Suppressor macrophage (primary cell): ENCODE measurements at places on chromosomes 6 and 20.
A peak's percentile ranks its signal among the peaks of the same experiment; 100 is the strongest.

DNA sequence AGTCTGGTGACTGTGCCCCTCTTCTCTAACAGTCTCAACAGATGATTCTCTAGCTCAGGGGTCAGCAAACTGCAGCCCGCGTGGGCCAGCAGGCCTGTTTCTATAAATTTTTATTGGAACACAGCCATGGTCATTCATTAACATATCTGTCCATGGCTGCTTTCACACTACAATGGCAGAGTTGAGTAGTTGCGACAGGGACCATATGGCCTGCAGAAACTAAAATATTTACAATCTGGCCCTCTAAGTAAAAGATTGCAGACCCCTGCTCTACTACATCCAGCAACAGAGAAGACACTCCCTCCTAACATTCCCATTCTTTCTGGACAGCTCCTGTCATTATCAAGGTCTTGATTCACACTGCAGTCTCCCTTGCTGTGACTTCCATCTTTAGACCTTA, 45.2 kb downstream of the PLAGL2 start:
- DNase-seq = no peak

DNA sequence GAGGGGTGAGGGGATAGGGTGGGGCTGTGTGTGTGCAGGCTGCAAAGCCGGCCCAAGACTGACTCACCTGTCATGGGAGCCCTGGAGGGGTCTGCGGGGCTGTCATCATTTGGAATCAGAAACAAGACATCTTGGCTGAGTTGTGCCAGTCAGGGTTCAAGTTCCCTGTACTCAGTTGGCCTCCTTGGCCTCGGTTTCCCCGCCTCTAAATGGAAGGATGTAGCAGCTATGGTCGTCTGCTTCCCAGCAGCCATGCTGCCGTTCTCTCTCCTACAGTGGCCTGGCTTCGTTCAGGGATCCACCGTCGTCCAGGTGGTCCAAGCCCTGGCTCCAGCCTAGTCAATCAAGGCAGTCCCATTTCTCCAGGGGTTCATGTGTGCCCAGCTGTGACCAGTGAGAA, 83.6 kb upstream of the PMEPA1 start:
- DNase-seq = no peak

DNA sequence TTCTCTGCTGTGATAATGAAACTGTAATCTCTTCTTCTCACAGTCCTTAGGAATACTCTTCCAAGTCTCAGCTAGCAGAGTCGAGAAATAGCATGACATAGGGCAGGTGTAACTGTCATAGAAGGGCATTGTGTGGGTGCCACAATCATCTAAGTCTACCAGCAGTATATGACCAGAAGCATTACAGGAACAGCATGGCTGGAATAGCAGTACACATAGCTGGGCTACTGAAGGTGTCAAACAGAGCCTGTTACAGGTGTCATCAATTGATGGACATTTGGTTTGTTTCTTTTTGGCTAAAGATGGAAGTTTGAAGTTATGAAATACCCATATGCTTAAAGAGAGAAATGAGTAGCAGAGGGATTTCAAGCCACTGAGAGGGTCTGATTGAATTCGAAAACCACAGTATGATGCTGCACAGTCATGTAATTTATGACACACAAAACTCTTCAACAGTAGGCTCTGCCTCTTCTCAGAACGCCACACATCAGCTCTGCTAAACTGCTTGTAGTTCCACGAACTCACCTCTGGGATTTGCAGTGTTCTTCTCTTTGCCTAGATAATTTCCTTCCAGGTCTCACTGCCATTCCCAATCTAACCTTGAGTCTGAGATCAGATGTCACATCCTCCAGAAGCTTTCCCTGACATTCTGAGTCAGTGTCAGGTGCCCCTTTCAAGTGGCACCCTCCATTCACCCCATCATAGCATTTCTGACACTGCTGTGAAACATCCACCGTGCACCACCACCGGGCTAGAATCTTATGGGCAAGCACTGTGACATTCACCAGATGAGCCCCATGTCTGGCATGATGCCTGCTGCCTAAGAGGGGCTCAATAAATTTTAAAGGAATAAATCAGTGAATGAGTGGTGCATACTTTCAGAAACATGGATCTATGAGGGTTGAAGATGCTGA, 151.0 kb downstream of the ADAT2 start:
- DNase-seq = no peak

- DNase-seq = peak; percentile 83
These were observed 7.4 kb upstream of the BPIFA3 start for GRCh38 chr20:33209789-33210188.

DNA sequence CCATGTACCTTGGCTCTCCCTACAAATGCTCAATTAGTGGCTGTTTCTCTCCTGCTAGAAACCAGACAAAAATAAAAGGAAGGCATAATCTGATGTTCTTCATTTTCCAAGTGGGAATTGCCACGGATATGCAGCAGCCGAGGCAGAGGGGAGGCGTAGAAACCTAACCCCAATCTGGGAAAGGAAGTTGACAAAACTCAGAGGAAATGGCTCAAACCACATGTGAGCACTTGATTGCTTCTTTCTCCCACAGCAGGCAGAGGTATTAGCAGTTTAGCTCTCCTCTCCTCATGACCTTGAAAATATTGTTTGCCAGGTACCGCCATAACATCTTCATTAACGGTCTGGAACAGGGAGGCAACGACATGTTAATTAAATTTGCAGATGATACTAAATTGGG, 3.8 kb upstream of the MLN start:
- peak; percentile 8 for DNase-seq

DNA sequence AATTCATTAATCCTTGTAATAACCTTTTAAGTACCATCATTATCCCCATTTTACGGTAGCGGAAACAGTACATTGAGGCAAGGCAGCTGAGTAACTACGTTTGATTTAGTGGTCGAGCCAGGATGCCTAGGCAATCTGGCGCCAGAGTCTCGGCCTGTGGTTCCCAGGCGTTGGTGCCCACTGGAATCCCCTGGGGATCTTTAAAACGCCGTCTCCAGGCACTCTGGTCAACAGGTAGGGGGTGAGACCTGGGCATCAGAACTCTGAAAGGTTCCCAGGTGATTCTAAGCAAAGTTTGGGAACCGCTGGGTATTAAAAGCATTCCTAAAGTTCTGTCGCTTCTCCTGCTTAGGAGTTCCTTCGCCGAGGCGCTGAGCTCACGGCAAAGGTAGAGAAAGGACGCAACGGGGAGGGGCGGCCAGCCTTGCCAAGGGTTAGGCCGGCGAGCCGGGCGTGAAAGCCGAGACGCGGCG, 939 bp downstream of the DTNBP1 start:
- DNase-seq = no peak

- peak; percentile 37 for DNase-seq
These were observed 26.4 kb upstream of the SALL4 start for GRCh38 chr20:51828762-51829161.

DNA sequence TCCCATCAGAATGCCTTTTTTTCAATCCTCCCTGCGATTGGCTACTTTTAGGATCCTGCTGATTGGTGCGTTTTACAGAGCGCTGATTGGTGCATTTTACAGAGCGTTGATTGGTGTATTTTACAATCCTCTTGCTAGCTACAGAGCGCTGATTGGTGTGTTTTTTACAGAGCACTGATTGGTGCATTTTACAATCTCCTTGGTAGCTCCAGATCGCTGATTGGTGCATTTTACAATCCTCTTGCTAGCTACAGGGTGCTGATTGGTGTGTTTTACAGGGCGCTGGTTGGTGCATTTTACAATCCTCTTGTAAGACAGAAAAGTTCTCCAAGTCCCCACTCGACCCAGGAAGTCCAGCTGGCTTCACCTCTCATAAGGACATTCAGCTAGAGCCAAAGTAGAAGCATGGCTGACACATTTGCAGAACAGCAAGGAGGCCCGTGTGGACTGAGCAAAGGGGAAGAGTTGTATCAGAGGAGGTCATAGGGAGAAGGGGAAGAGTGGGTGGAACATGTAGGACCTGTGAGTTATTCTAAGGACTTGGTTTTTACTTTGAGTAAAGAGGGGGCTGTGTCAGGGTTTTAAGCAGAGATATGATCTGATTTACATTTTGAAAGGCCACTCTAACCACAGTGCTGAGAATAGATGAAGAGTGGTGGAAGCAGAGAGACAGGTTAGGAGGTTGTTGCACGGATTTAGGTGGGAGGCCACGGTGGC, 2.6 kb downstream of the ALDH5A1 start:
- DNase-seq = peak; percentile 31

GRCh38 chr6:145829950-145830349, 15.4 kb upstream of the FBXO30 start:
- no peak for DNase-seq

DNA sequence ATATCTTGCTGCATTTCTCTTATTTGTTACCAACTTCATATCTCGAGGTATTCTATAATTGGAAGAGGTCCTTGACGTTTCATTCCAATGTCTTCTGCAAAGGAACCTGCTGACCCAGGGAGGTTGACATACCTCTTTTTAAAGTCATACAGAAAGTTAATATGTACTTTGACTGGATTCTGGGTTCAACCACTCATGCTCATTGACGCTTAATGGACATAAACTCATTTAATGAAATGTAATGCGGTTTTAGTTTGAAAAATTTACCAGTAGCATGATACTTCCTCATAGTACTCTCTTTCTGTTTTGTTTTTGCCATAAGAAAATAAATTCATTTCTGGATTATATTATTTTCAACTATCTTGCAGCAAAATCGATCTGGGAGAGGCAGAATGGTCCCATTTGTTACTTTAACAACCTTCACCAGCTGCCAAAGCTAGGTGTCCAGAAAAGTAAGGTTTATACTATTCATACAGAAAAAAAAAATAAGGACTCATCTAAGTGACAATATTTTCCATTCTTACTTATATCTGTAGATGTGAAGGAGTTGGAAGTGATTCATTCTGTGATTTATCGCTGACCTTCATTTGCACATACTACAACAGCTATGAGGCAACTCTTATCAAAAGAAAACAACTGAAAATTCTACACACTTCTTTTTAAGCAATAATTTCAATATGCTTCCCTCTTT, 101.6 kb downstream of the ATXN1 start:
- DNase-seq = no peak

DNA sequence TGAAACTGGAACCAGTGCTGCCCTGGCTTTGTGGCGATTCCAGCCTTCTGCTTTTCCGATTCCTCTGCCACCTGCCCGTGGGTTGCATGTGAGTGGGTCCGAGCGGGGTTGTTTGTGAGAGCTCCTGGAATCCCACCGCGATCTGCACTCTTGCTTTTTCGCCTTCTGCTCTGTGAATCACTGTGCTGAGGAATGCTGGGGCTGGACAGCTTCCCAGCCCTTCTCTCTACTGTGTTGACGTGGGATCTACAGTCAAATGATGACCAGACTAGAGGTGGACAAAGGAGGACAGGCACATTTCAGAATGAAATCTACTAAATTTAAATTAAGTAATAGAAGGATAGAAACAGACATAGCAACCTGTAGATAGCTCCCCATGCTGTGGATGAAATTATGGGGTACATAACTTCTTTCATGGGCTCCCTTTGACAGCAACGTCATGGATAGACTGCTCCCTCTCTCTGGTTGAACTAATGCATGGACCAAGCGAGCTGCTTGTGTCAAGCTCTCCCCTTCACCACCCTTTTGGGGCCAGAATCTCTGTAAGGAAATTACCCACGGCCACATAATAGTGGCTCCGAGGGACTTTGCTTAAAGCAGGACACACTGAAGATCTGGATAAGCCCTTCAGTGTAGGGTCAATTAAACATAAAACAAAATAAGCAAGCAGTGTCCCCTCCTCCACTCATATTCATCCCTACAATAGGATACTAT, 2.0 kb downstream of the FNDC1 start:
- no peak for DNase-seq

- no peak for DNase-seq
These were observed 19.3 kb upstream of the SLC17A4 start for GRCh38 chr6:25735261-25735660.

DNA sequence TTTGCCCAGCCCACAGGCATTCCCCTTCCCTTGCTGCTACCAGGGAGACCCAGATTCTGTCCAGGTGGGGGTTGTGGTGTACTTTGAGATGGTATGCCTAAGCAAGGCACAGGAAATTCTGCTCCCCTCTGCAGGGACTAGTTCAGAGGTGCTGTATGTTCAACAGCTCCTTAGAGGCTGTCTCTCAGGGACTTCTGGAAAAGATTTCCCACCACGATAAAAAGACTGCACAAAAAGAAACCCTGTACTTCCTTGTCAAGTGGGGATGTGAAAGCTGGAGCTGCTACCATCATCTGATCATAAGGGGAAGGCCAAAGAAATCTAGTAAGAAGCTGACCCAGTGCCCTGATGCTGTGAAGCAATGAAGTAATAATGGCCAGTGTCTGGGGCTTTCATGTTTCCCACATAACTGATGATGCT, 51.5 kb upstream of the SMIM29 start:
- DNase-seq = peak; percentile 87

DNA sequence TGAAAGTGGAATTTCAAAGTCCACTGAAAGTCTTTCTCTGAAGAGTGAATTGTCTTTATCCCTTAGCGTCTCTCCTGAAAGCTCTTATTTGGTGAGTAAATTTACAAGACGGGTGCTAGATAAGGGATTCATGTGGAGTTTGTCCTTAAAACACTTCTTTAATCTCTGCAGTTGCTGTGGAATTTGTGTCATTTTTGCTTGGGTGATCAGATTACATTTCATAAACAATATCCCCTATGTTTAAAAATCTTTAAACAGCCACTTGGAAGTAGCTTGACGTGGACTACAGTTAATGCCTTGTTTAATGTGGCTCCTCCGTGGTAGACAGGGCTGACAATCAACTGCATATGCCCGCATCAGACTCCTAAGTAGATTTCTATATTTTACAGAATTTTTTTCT, 175.4 kb upstream of the ZNF217 start:
- DNase-seq = no peak

GRCh38 chr6:45830441-45831139, 185.1 kb downstream of the CLIC5 start:
- DNase-seq = peak; percentile 8

DNA sequence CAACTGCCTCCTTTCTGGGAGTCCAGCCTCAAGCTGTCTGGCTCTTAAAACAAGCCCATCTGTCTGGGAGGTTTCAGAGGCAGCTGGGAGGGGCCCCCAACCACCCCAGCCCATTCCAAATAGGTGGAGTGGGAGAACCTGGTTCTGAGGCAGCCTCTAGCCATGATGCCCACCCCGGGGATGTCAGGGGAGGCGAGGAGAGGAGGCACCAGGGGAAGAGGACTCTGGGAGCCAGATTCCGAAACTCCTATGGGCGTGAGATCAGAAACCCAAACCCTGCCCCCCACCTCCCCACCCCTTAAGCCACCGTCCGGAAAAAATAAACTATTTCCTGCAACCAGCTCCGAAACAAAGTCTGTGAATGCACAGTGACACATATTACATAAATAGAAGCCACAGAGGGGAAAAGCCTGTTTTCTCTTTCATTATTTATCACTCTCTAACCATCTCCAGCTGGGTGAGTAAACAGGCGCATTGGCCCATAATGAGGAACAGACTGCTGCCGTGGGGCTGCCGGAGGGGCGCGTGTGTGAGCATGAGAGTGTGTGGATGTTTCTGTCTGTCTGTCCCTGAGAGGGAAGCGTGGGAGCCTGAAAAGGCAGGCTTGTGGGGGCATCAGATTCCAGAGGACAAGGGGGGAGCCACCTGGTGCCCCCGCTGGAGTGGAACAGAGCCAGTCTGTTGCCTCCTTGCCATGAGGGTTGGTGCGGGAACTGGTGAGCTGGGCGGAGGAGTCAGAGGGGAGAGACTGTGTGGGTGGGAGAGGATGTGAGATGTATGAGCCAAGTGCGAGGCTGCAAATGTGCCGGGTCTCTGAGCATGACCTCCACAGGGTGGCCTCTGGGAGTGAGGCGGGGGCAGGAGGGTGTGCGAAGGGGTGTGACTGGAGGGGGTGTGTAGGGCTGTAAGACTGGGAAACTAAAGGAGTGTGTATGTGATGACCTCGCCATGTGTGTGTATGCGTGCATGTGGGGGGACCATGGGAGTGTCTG, 14.3 kb upstream of the FOXP4 start:
- DNase-seq = peak; percentile 74
